Omental fat pad (tissue), 4 donors: ENCODE measurements at places on chromosomes 5 and 9. TPM values are rescaled to one million over a fixed set of nuclear protein-coding genes. Genes with fewer than 3 reads are reported as not detected.

The DDX31 gene
- 8.8 TPM for total RNA-seq

The OR13C3 gene
- total RNA-seq, result not detected

DNA sequence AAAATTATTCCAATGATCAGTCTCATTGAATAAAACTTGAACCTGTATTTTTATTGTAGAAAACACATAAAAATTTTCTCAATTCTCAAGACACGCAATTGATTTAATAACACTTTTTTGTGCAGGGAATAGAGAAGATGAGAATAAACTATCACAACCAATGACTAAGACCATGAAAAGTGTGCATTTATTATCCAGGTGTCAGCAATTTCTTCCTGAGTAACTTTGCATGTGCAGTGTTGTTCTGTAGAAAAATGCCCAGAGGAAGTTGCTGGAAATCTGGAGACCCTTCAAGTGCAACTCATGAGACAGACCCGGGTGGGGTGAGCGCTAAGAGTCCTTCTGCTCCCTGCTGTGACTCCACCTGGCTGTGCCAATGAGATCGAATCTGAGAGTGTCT is 405.7 kb downstream of the SEMA5A start:
- no peak for DNase-seq

- no peak for DNase-seq
Observed at GRCh38 chr9:33304362-33304761, 14.0 kb downstream of the NFX1 start.

The CDH12 gene
- total RNA-seq, result not detected

The SLC46A2 gene
- total RNA-seq, result 0.36 TPM

- no peak for DNase-seq
Observed at GRCh38 chr5:140220032-140220697, 45.2 kb downstream of the CYSTM1 start.

DNA sequence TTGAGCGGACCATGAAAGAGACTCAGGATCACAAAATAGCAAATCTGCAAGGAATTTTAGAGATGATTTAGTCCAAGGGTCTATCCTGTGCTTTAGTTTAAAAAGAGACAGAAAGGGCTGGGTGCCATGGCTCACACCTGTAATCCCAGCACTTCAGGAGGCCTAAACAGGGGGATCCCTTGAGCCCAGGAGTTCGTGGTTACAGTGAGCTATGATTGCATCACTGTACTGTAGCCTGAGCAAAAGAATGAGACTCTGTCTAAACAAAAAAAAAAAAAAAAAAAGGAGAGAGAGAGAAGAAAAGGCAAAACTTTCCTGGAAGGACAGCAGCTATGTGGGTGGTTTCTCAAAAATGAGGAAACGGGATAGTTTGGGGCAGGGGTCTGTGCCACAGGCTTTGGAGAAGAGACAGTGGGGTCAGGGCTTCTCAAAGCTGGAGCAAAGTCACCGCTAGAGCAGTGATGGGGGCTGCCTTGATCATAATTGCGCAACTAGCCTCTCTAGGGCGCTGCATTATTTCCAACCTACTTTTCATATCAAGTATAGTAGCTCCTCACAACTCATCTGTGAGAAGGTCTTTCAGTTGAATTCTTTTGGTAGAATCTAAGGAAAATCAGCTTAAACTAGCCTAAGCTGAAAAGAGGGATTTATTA is 8.5 kb upstream of the ANKH start:
- DNase-seq, result no peak

The HRCT1 gene
- 17.5 TPM for total RNA-seq

DNA sequence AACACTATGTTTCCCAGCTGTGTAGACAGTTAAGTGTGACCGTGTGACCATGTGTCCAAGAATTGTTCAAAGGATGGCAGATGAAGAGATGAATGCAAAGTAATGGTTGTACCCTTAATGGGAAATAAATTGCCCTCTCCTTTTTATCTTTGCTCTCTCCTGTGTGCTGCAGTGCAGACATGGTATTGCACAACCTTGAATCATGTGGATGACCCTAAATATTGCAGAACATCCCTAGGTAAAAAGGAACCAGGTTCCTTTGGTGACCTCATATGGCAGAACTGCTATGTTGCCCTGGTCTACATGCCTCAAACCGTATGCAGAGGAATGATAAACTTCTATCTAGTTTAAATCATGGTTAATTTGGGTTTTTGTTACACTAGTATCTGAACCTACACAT is 81.7 kb upstream of the CTNND2 start:
- DNase-seq, result no peak

GRCh38 chr9:131259432-131259898 is 16.8 kb downstream of the FAM78A start:
- DNase-seq, result no peak

DNA sequence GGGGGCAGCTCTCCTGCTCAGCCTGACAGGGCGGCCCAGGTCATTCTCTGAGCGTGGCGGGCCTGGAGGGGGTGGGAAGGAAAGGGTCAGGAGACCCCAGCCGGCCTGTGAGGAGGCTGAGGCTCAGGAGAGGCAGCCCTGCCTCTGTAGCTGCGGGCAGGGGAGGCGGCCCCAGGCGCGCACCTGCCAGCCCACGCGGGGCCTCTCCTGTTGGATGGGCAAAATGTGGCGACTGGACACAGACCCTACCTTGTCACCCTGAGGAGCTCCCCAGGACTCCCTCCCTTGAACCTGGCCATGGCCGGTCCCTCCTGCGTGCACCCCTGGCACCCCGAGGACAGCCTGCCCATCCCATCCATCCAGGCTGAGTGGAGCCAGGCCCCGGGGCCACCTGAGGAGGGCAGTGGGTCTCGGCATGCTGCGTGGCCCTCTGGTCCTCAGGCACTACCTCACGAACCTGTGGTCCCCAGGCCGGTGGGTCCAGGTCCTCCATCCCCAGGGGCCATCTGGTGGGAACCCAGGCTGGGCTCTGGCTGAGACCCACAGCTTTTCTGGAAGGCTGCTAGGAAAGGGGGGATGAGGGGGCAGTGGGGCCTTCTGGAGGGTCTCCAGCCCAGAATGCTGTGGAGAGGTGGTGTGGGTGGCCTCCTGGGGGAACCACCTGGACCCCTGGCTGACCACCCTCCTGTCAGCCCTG is 15.1 kb upstream of the NRARP start:
- peak; percentile 20 for DNase-seq

The CRAT gene
- 107 TPM for total RNA-seq

The OBP2B gene
- total RNA-seq, result not detected

- DNase-seq, result no peak
Observed at GRCh38 chr5:38478878-38479277, 77.6 kb downstream of the LIFR start.

The ZBTB26 gene
- total RNA-seq, result 3.6 TPM

GRCh38 chr5:37310360-37310759 is 60.5 kb downstream of the NUP155 start:
- DNase-seq, result no peak

The CARTPT gene
- total RNA-seq, result not detected

The C9orf78 gene
- 98.0 TPM for total RNA-seq

- peak; percentile 27 for DNase-seq
Observed at GRCh38 chr5:57316798-57317327, 143.0 kb downstream of the GPBP1 start.

GRCh38 chr9:87497080-87497603 is 525 bp upstream of the DAPK1 start:
- no peak for DNase-seq

GRCh38 chr5:136805466-136805865 is 440.1 kb upstream of the TRPC7 start:
- DNase-seq, result no peak

DNA sequence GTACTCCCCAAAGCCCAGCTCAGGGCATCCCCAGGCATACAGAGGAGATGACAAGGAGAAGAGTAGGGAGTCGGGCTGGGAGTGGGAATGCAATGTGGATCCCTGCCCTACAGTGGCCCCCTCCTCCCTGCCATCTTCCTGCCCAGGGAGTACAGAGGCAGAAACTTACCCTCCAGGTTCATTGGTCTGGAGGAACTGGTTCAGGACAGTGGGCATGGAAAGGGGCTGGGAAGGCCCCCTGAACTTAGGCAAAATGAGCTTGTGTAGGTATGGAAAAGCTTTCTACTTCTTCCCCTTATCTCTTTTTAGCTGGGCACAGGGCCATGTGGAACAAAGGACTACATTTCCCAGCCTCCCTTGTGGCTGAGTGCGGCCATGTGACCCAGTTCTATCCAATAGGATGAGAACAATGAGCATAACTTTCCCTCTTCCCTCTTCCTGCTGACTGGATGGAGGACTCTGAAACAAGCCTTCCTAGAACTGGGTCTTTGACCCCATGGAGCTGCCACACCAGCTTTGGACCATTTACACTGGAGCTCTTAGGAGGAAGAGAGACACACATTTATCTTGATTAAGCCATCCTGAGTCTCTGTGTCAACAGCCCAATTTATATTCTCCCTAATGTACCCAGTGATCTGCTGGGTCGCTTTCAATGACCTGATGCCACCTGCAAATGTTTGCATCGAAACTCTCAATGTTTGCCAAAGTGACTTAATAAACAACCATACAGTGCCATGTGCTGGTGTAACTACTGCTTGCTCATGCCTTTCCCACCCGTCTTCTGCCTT is 25.0 kb upstream of the HMCN2 start:
- no peak for DNase-seq

The HSD17B3 gene
- 0.36 TPM for total RNA-seq

DNA sequence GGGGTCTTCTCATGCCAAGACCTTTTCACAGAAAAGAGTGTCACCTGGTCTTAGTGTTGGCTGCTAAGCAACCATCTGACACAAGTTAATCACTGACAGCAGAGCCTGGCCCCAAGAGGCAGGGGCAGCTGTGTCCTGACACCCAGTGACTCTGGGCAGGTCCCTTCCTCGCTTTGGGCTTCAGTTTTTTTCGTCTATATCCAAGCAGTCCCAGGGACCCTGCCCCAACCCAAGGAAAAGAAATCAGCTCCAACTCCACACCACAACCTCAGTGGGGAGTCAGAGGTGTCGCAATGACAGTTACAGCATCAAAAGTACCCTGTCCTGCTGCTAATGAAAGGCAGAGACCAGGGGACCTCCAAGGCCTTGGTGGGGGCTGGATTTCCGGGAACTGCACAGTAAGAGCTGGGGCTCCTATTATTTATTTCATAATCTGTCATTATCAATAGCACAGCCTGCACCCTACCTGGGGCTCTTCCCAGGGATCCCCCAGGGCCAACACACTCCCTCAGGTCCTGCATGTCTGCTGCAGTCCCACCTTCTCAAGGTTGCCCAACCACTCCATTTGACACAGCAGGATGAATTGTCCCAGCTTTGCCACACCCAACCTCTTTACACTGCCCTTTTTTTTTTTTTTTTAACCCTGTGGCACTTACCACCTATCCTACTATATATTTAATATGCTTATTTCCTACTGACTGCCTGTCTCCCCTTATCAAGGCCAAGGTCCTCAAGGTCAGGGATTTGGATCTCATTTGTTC is 9.4 kb downstream of the ANKS6 start:
- DNase-seq, result no peak

DNA sequence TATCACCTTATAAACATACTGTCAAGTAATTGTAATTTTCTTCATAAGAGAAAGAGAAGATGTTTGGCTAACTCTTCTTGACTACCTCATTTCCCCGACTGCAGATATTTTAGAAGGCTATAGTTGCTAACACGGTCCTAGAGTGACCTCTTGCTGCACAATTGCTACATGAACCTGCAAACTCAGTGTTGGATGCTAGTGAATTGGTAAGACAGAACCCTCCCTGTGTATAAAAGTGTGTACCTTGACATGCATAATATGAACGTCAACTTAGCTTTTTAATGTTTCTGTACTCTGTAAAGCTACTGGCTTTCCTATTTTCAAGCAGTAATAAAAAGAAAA is 46.7 kb upstream of the CER1 start:
- no peak for DNase-seq

GRCh38 chr9:120974181-120974580 is 47.6 kb upstream of the TRAF1 start:
- DNase-seq, result no peak

DNA sequence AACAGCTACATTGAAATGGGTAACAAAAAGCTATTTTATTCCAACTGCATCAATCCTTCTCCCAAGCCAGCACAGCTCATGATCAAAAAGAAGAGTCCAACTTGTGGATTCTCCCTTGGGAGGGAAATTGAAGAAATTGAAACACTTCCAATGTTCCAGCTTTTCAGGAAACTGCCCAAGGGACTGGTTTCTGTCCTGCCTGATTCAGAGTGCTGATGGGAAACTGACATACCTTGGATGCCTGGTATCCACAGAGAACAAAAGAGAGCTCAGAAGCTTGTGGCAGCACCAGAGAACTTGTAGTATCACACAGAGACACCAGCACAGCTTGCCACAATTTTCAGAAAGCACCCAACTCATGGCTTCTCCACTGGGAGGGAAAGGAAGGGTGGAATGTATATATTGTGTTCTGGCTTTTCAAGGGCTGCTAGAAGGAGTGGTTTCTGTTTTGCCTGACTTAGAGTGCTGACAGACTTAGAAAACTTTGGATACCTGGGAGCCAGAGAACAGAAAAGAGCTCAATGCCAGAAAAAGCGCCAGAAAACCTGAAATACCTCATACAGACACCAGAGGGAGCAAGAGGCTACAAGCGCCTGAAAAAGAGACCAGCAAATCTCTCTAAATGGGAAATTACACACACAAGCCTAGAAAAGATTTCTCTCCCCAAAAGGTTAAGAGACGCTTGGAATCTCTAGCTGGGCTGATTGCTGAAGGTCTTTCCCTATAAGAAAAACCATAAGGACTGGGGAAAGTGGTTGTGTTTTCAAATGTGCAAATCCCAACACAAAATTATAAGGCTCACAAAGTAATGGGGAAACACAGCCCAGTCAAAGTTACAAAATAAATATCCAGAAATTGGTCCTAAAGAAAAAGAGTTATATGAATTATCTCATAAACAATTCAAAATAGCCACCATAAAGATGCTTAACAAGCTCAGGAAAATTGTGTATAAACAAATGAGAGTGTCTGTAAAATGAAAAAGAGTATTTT is 178.8 kb downstream of the SPOCK1 start:
- DNase-seq, result no peak

- DNase-seq, result no peak
Observed at GRCh38 chr5:15786884-15787283, 286.9 kb downstream of the FBXL7 start.

- DNase-seq, result no peak
Observed at GRCh38 chr5:89582768-89583339, 699.9 kb upstream of the MEF2C start.

- DNase-seq, result no peak
Observed at GRCh38 chr5:81134066-81134465, 99.1 kb upstream of the CKMT2 start.

DNA sequence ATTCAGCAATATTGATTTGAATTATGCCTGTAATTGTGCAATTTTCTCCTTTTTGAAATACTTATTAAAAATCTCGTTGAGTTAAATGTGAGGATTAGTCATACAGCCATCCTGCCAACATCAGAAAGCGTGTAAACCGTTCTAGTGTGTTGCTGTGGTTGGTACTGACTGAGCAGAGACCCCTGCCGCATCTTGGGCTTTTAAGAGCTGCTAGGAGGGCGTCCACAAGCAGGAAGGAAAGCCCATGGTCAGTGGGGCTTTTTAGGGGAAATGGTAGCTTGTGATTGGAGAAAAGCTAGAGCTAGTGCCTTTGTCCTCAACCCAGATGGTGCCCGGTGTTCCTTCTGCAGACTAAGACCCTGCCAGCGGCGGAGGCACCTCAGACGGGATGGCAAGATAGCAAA is 1.3 kb downstream of the SDHA start:
- DNase-seq, result no peak
